ENCODE measurements at places on chromosomes 3 and 15.

- DNase-seq: no peak
Observed at GRCh38 chr3:10778492-10779292, 37.3 kb upstream of the SLC6A11 start.

DNA sequence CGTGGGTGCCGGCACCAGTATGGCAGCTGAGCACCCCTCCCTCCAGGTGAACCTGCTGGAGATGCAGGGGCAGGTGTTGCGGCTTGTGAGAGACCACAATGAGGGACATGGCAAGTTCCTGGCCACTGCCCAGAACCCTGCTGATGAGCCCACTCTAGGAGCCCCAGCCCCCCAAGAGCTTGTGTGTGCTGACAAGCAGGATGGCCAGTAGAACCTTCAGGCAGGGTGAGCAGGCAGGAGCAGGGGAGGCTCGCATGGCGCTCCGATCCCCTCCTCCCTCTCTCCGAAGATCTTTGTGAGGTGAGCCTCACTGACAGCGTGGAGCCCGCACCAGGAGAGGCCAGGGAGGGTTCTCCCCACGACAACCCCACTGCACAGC is 29.8 kb downstream of the NGRN start:
- DNase-seq: no peak

DNA sequence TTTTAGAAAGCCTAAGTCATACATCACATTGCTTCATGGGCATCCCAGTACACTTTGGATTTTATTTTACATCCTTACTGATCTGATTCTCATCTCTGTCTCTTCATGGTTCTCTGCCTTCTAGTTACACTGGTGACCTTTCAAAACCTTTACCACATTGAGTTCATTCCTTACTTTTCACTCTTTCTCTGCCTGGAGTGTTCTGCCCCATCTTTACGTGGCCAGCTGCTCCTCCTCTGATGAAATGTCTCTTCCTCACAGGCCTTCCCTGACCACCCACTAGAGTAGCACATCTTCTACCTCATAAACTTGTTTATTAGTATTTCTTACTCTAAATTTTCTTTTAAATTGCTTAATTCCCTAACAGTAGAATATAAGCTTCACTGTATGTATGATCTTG is 17.7 kb downstream of the CTNNB1 start:
- no peak for DNase-seq

GRCh38 chr3:9035473-9035872 is 72.2 kb upstream of the RAD18 start:
- DNase-seq: no peak

DNA sequence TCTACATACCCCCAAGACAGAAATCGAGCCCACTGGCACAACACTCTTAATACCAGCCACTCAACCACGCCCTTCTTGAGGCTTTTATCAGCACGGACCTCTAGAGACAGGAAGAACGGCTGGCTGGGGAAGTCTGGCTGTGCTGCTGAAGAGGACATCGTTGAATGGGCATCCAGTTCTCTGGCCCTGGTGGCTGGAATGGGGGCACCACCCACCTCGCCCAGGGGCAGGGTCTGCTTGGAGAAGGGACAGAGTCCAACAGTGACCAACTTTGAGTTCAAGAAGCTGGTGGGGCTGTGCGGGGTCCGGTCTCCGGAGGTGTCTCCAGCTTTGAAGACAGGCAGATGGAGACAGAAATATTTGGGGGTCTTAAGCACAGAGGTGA is 77.5 kb downstream of the ATP10A start:
- no peak for DNase-seq

GRCh38 chr3:54045061-54045815 is 77.1 kb upstream of the CACNA2D3 start:
- DNase-seq: no peak

GRCh38 chr15:50993598-50993997 is 85.1 kb downstream of the AP4E1 start:
- no peak for DNase-seq

- peak; percentile 57 for DNase-seq
Observed at GRCh38 chr15:91548549-91548948, 305.0 kb upstream of the SLCO3A1 start.

- DNase-seq: no peak
Observed at GRCh38 chr3:29552051-29552450, 271.2 kb downstream of the RBMS3 start.

DNA sequence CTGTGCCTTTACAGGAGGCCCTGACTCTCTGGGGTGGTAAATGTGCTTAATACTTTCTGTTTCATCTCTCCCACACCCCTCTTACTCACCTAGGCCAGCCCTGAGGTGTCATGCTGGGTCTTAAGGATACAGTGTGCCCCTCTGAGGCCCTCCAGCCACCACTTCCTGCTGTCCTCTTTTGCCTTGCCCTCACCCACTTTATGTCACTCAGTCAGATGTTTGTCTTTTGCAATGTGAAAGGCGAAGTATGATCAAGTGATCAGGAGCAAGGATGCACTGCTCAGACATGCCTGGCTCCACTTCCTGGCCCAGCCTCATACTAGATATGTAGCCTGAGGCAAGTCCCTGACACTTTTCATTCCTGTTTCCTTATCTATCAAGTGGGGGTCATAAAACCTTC is 339.0 kb upstream of the NR2E3 start:
- DNase-seq: no peak

DNA sequence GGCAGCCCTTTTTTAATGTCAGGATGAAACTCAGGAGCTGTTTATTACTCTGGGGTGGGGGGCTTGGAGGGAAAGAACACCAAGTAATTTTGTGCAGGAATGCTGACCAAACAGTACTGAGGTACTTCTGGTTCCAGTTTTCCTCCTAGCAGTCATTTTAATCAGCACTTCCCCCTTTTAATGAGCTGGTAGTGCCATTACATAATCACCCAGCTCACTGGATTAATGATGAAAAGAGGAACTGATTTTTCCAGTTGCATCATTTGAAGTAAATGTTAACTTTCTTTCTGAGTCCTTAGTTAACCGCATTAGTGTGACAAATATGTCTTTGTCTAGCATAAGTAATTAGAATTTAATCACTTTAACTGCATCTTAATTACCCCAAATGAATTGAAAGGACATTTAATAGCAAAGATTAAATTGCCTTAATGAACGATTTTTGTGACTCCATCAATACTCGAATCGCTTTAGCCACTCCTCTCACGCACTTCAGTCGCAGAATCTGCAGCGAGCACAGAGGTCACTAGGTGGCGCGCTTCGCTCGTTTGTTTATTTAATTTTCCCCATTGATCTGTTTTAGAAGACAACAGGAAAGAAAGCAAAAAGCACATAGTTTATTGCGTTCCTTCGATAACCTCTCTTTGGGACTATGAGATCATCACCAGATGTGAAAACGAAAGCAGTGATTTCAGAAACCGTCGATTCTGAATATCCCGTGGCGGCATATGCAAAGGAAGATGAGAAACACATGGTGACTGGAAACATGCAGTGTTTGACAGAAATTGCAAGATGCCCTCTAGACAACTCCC is 9.8 kb downstream of the ONECUT1 start:
- DNase-seq: peak; percentile 67

GRCh38 chr3:134376385-134376765 is 2.1 kb upstream of the AMOTL2 start:
- no peak for DNase-seq

GRCh38 chr3:68773401-68773800 is 158.9 kb downstream of the TAFA4 start:
- DNase-seq: no peak

GRCh38 chr15:70209499-70209898 is 111.8 kb upstream of the TLE3 start:
- DNase-seq: no peak

- DNase-seq: no peak
Observed at GRCh38 chr3:40996827-40997710, 202.2 kb upstream of the CTNNB1 start.

DNA sequence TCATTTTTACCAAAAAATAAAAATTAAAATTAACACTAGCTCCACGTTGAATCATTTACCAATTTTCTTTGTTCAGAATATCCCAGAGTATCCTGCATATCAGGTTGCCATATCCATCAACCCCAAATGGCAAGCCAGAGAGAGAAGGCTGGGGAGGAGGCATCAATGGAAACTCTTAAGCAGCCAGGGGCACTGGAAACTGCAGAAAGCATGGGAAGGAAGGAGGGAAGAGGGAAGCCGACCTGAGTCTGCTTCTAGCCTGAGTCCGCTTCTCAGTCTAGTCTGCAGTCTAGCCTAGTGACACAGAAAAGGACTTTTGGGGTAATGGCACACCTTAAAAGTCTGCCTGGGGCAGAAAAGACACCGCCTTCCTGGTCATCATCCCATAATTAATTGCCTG is 1.6 kb upstream of the MTHFS start:
- DNase-seq: no peak
